GM13977 (cell line): ENCODE measurements at places on chromosomes 4 and X.

- DNase-seq: no peak
These were observed 135.9 kb downstream of the GATB start for GRCh38 chr4:151624626-151625565.

- no peak for DNase-seq
These were observed 51.9 kb downstream of the PHKA2 start for GRCh38 chrX:18931972-18932371.

DNA sequence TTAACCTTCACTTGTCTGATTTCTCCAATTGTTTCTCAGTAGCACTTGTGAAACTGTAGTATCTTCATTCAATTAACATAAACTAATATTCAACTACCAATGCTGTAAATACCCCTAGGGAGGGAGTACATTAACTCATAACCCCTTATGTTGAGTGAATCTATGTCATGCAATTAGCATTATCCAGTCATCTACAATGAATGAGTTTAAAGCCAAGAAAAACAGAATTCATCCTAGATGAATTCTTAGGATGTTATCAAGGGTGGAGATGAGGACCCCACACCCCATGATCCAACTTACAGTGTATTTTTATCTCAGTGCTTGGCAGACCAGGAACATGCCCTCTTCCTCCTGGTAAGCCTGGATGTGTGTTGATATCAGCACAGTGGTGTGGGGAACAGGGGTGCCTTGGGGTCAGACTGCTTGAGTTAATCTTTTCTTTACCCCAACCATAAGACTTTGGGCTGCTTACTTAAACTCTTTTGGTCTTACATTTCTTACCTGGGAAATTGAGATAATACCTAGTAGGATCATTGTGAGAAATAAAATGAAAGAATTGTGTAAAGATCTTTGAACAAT is 62.1 kb upstream of the SCOC start:
- DNase-seq: no peak

DNA sequence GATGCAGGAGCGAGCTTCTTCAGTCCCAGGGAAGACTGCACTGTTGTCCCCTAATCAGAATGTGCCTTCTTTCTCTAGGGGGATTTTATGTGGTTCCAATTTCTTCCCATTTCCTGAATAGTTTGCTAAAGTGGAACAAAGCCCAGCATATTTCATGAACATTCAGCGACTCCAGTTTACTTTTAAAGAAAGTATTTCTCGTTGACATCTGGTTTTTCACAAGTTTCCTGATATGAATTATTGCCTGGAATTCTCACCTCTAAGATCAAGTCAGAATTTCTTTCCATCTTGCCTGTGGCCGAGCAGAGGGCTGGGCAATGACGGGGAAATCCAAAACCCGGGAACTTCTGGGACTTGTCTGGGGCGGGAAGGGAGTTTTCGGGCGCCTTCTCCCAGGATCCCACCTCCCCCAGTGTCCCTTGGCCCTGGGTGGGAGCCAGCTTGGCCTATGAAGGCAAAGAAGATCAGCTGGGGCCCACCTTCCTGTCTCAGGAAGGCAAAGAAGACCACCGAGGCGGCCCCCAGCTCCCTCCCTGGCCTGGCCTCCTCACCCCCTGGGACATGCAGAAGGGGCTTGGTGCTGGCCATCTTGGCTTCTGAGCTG is 15.4 kb downstream of the SORCS2 start:
- DNase-seq: no peak

DNA sequence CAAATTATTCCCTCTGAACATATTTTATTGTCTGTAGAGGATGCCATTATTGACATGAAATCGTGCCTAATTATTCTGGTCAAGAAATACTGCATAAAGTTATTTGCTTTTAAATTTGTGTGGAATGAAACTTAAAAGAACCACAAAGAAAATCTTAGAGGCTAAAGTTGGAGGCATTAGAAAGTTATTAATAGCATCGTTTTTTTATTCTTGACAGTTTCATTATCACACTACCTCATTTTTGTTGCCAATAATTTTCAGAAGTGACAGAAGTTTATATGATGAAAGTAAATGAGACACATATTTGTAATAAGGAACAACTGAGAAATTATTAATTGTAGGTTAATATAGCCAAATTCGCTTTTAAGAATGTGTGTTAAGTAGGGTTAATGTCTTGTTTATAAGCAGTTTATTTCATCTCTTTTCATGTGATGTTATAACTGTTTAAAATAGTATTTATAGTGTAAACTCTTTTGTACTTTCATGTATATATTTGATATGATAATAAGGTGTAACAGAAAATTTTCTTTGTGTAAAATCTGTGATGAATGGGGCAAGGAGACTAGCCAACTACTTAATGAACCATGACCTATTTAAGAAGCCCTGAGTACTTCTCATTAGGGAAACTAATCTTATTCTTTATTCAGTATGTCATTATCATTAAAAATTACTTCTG is 54.5 kb upstream of the GRIA2 start:
- DNase-seq: no peak

GRCh38 chrX:139203651-139204570 is 326.6 kb upstream of the F9 start:
- no peak for DNase-seq

- DNase-seq: no peak
These were observed 62.8 kb downstream of the CCSER1 start for GRCh38 chr4:90189946-90190345.

DNA sequence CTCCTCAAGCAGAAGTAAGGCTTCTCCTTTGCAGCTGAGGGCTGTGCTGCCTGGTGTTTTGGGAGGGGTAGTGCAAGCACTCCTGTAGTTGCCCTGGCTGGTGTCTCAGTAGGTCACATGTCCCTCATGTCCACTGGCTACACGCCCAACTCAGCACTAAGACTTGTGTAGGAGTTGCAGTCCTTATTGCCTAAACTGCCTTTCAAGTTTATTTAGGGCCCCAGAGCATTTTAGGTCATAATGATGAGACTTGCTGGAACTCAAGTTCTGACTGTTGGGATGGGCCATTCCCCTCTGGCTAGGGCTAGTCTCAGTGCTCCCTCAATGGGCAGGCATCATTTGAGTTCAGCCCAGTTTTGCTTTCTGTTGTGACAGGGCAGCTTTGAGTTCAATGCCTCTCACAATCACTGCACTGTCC is 44.1 kb downstream of the PPM1K start:
- DNase-seq: no peak

- DNase-seq: peak; percentile 37
These were observed at the start of gene STOX2 for GRCh38 chr4:183905081-183905592. TSS of gene STOX2 (plus strand) at chr4:183905307. CDS start at chr4:183906791, 1,484 bp downstream.

DNA sequence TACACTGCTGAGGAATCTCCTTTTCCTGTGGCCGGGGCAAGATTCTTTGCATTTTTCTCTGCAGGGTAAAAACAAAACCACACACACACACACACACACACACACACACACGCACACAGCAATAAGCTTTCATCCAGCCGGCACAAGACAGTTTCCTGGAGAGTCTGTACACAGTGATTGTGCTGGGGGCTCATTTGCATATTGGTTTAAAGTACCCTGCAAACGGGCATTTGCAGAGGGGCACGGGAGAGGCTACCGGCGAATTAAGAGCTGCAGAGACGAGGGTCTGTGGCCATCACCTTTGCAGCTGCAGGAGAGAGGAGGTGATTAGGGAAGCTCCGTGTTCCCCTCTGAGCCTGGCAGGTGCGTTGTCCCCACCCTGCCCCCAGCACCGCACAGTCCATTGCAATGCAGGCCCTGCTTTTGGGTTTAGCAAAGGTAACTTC is 219.9 kb downstream of the SHOX start:
- no peak for DNase-seq

DNA sequence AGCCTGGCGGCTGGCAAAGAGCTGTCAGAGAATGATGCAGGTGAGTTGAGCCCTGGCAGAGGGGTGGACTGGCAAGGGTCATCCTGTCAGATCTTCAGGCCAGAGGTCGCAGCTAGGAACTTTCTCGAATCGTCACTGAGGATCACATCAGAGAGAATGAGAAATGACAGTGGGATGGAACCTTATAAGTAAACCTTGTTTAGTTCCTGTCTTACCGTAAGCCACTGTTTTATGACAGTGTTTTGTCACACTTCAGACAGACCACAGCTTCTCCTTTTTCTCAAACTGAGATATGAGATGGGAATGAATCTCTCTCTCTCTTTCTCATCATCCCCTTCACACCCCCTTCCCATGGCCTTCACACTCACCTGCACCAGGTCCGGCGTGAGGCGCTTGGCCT is 9.3 kb downstream of the DIPK2B start:
- DNase-seq: peak; percentile 21

DNA sequence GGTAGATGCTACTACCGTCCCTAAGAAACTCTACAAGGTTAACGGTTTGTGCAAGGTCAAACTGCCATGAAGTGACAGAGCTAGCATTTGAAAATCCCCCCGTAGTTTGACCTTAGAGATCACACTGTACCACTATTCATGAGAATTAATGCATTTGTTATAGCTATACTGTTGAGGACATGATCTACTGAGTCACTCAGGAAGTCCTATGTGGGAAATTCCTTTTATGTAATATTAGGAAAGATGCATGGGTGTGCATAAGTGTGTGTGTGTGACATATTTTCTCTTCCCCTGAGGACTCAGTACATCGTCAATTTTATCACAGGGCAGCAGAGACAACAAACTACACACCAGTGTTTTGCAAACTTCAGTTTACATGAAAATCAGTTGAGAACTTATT is 141.1 kb downstream of the FBXW7 start:
- no peak for DNase-seq

DNA sequence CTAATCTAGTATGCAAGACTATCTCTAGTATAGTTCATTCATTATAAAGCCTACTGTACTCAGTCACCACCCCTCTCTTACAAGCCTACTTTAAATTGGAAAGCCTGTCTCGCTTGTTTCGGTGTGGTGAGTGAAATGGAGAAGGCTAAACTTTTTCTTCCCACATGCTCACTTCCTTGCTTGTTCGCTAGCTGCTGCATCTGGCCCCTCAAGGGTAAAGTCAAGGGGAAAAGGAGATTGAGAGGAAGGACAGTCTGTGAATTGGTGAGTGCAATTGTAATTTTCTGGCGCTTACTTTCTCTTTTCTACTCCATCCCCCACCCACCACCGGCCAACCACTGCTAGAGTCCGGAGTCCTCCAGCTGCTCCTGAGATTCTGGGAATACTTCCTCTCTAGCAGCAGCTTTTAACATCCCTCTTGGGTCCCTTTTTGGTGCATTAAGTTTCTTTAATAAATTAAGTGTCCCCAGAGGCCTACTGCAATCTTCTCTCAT is 12.1 kb upstream of the ARAP2 start:
- DNase-seq: peak; percentile 24

- no peak for DNase-seq
These were observed 484.2 kb upstream of the HS3ST1 start for GRCh38 chr4:11912886-11913285.

DNA sequence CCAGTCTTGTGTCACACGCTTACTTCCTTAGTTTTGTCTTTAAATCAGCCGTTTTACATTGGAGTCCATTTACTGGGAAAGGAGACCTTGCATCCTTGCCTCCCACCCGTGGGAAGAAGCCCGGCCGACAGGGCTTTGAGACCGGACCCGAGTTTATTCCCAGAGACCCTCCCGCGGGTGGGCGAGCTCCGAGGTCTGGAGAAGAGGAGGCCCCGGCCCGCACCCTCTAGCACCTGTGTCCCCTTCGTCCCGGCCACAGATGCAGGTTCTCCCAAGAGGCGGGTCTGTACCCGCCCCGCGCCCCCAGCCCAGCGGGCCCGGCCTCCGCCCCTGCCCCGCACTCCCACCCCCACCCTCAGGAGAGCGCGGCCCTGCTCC is 3.8 kb upstream of the SLC26A1 start:
- DNase-seq: no peak

DNA sequence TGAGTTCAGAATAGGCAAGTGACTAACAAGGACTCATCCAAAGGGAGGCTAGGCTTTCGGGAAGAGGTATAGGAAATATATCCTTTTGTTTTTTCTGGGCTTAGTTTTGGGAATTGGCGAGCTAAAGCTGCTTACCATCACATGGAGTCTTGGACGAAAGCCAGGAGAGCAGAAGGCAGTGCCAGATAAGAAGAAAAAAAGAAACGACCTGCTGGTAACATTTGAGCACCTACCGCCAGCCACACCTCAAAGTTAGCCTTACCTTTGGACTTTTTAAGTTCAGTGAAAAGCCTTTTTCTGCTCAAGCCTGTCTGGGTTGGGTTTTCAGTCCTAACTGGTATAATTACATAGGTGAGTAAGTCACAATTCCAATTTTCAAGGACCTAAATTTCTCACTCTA is 85.1 kb upstream of the LCORL start:
- DNase-seq: no peak

- no peak for DNase-seq
These were observed 27.1 kb downstream of the FAM53A start for GRCh38 chr4:1656986-1657385.

- DNase-seq: no peak
These were observed 996.1 kb downstream of the PDHA2 start for GRCh38 chr4:96835991-96836390.

GRCh38 chr4:95362906-95363558 is 185.7 kb downstream of the UNC5C start:
- DNase-seq: no peak

DNA sequence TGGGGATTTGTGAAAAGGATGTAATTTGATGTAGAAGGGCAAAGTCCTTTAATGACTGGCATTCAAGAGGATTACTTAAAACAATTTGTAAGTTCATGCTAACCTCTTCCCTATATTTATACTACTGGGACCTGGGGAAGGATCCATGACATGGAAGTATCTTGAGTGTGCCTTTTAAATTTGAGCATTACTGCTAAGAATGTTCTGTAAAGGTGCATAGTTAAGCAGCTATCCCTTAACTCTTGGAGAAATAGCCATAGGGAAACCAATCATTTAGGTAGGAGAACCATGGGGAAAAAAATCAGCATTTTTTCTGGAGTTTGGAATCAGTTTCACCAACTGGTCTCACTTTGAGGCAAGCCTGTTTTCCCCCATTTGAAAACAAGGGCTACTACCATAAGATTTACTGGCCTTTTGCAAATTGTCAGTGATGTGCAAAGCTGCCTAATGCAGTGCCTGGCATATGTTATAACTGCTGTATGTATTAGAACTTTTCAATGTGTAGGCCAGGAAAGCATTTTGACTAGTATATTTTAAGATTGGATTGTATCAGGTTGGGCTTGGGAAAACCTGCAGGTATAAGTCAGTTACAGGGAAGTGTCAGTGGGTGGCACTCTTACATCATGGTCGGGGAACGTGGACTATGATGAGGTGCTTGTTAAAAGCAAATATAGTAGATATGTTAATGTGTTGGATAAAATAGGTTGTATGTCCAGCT is 72.1 kb downstream of the PRSS12 start:
- DNase-seq: no peak
